ENCODE measurements at places on chromosomes 6 and 20.

DNA sequence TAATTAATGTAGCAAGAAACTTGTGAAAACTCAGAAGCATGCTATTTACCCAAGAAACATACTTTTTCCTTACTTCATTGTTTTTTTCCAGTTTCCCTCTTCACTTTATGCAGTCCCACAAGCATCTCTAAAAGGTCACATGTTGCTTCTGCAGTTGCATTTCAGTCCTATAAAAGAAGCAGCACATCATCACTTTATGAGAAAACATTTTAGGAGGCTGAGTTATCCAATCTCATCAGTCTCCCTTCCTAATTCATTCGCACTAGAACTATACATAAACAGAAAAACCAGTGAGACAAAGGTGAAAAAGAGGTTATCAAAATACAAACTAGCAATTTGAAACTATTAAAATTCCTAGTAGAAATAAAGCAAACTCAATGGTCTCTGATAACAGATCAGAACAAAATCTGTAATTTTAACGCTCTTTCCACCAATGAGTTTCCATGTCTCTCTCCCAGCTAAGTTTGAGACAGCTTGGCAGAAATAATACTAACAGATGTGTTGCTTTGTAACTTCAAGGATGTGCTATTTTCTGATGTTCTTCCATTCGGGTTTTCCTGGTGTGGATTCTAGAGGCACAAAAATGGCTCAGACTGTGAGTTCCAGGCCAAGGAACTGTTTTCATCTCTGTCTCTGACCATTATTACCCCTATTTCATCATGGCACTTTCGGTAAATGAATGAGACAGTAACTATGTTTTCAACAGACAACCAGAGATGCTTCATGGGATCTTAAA lies 48.4 kb downstream of the ZHX3 start:
- no peak for DNase-seq

- DNase-seq, result no peak
Measured at GRCh38 chr6:128208078-128208477, 307.2 kb upstream of the THEMIS start.

DNA sequence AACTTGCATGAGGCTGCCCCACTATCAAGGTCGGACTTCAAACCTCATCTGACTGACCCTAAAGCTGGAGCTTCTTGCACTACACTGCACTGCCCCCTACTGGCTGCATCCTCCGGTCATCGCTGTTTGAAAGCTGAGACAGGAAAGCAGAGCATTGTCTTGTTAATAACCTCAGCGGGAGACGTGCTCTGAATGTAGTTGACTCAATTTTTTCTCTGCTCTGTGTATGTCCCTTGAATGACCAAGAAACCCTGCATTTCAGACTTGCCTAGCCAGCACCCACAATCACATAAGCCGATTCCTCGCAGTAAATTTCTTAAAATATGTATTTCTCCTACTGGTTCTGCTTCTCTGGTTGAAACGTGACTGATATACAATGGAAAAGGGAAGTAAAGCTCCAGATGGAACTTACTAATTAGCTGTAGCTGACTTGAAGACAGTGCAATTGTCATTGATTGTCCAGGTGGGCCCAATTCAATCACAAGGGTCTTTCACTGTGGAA lies 27.8 kb downstream of the TCF21 start:
- DNase-seq, result peak; percentile 76

GRCh38 chr6:170017603-170018320 lies 266.3 kb downstream of the ERMARD start:
- no peak for DNase-seq

- DNase-seq, result no peak
Measured at GRCh38 chr6:11972806-11973205, 39.3 kb upstream of the HIVEP1 start.

GRCh38 chr6:23081701-23082100 lies 512.3 kb downstream of the HDGFL1 start:
- no peak for DNase-seq

GRCh38 chr6:2884804-2885203 lies 18.3 kb downstream of the SERPINB9 start:
- DNase-seq, result no peak

- no peak for DNase-seq
Measured at GRCh38 chr6:71367756-71368155, 79.1 kb downstream of the OGFRL1 start.

GRCh38 chr20:53597030-53597482 lies 3.4 kb upstream of the ZNF217 start:
- no peak for DNase-seq

DNA sequence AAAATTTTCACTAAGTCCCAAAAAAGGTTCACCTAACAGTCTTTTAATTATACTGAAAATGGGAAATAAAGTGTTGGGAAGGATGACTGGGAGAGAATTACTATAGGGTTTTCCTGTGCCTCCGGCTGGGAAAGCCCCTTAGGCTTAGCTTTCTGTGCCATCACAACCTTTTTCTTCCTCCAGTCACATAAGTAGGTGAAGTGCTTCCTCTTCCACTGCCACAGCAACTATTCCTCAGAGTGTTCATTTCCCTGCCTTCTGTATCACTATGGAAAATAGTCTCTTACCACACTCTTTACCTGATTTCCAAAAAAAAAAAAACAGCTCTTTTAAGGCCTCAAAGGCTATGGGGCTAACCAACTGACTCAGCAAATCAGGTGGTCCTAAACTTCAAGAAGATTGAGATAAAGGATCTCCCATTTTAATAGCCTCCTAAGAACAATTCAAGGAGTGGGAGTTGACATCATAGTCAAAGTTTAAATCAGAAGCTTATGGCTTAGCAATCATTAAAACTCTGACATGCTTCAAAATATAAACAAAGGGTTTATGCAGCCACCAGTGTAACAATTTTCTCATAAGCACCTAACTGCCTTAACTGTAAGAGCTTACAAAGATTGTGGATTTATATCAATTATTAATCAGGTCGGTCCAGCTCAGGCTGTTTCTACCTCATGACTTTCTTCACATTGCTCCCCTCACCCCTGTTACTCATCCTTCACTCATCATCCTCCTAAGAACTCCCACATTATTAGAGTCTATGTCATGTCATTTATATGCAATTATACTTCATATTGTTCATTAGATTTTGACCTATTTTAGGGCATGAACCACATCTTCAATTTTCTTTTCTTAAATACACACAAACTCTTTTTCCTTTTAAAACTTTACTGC lies 95.3 kb downstream of the RNGTT start:
- DNase-seq, result no peak

DNA sequence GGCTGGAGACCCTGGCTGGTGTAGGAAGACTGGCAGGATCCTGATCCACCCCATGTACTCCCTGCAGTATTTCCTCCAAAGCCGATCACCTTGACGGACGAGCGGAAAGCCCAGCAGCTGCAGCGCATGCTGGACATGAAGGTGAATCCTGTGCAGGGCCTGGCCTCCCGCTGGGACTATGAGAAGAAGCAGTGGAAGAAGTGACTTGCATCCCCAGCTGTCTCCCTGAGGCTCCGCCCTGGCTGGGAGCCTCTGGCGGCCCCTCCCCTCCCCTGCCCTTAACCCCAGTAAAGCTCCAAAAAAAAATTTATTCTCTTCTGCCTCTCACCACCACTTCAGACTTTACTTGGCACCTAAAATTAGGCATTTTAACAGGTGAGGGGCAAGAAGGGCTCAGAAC lies 7.0 kb downstream of the COX4I2 start:
- DNase-seq, result no peak

DNA sequence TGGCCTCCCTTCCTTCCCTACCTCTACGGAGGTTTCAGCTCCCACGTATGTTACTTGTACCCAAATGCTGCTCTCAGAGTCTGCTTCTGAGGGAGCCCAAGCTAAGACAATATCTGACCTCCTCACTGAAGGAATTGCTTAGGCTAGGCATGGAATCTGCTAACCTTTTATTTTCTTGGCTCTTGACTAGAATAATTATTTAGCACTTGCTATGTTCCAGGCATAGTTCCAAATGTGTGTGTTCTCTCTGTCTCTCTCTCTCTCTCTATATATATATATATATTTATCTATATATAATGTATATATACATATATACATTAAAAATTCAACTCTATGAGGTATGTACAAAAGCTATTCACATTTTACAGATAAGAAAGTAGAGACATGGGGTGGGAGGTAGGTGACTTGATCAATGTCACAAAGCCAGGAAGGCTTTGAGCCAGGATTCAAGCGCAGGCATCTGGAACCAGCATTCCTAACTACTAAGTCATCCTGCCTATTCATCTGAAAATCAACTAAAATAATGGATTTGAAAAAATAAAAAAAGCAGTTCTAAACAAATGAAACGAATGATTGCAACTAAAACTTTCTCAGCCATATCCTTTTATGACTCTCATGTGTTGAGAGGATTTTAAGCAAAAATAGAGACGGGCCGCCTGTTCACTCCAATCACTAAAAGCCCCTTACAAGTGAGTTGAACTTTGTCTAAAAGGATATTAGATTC lies 189.7 kb upstream of the JAG1 start:
- DNase-seq, result no peak

DNA sequence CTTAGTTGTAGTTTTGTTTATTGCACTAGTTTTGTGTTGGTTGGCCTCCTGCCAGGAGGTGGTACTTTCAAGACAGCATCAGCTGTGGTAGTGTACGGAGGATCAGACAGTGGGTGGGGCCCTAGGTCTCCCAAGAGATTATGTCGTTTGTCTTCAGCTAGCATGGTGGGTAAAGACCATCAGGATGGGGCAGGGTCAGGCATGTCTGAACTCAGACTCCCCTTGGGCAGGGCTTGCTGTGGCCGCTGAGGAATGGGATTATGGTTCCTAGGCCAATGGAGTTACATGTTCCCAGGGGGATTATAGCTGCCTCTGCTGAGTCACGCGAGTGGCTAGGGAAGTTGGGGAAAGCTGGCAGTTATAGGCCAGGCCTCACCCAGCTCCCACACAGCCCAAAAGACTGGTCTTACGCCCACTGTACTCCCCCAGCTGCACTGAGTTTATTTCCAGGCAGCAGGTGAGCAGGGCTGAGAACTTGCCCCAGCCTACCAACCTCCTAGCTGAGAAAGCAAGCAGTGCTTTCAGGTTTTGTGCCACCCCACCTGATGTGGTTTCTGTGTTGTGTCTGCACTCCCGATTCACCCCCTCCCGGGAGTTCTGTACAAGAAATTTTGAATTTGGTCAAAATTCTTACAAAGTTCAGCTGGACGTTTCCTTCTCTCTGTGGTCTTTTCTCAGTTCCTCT lies 24.7 kb downstream of the ZSCAN31 start:
- DNase-seq, result no peak

DNA sequence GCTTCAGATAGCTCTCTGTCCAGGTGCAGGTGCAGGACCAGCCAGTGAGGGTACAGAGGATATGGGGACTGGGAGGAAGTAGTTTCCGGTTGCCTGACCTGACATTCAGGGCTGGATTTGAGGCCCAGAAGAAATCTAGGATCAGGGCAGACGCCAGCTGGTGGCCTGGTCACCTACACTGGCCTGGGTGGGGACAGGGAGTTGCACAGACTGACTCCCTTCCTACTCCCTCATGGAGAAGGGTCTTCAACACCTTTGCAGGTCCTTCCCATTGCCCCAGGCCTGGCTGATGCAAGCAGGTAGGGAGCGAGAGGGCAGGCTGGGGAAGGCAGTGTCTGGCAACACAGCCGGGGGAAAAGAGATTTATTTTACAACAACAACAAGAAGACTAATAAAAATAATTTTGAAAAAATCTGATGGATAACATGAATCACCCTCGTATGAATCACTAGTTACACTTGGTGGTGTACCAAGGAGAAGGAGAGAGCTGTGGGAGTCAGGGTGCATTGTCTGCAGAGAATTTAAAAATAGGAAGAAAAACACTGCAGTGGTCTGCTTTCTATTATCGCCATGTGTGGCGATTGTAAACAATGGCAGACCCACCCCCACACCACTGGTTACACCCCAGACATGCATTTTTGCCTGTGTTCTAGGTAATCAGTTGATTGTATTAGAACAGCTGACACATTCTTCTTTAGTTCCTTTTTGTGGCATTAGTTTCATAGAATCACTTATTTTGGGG lies 62.3 kb upstream of the SNX9 start:
- no peak for DNase-seq

DNA sequence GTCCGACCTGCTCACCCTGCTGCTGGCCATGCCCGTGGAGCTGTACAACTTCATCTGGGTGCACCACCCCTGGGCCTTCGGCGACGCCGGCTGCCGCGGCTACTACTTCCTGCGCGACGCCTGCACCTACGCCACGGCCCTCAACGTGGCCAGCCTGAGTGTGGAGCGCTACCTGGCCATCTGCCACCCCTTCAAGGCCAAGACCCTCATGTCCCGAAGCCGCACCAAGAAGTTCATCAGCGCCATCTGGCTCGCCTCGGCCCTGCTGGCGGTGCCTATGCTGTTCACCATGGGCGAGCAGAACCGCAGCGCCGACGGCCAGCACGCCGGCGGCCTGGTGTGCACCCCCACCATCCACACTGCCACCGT lies 885 bp downstream of the NTSR1 start:
- no peak for DNase-seq

GRCh38 chr6:34237316-34237721 lies 646 bp downstream of the HMGA1 start:
- no peak for DNase-seq

DNA sequence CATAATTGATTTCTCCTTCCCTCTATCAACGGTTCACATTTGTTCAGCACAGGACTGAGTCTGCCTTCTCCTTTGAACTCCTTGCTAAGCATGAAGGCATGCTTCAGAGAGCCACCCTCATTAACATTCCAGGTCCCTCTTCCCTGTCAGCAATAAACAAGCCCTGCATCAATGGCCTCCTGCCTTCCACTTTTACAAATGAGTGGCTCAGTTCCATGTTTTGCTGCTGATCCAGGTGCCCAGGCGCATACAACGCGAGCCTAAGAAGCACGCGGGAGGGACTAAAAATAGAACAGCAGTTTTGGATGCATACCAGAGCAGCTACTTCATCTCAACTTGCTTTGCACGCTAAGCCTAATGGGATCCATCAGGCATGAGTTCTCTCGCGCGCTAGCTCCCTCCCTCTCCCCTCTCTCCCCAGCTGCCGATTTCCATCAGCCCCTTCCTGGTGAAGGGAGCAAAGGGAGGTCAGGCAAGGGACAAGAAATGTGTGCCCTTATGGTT lies 53.4 kb downstream of the TRAF3IP2 start:
- DNase-seq, result no peak

DNA sequence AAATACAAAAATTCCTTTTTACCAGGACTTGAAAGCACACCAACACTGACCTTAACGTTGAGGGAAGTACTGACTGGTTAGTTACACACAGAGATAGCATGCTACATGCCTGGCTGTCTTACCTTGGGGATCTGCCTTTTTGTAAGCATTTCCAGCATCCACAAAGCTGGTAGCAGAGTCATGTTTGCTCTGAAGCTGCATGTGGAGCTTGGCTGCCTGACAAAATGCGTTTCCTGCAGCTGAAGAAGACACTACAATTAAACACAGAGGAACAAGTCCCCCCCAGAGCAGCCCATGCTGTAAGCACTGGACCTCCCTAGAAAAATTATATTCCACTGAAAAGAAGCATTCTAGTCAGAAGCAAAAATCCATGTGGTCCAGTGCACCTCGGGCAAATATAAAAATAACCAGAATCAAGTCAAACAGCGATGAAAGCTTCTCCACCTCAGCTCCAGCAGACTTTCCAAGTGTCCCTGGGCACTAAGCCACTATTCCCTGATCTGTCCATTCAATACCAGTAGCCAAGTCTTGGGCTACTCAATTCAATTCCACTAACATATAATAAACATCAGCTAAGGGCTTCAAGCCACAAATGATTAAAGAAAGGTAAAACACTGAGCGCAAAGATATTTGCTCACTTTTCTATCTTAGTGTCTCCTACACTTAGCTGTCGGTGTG lies 24.2 kb downstream of the NAPB start:
- no peak for DNase-seq
